ENCODE measurements at places on chromosomes 12 and 14. TPM values are rescaled to one million over a fixed set of nuclear protein-coding genes. Genes with fewer than 3 reads are reported as not detected.

The IL23A gene
- 0.43 TPM for total RNA-seq

The TMEM253 gene
- 0.15 TPM for total RNA-seq

The POTEG gene
- total RNA-seq, result not detected

The GXYLT1 gene
- total RNA-seq, result 9.2 TPM

The LMNTD1 gene
- total RNA-seq, result not detected

The FGF23 gene
- 0.25 TPM for total RNA-seq

The PPFIA2 gene
- total RNA-seq, result not detected

DNA sequence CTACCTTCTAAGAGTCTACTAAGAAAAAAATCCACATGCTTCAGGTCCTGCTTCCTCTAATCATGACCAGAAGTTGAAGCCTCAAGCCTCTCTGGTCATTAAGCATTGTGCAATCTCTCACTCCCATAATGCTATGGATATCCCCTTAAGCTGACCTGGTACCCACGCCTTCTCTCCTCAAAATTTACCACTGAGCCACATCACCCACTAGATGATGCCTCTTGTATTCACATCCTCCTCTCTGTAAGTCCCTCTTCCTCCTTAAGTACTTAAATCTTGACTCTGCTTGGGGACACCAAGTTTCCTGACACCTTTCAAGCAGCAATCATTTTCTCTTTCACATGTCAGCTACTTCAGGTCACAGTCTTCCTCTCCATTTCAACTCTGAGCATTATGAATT, 9.8 kb downstream of the GALNT4 start:
- no peak for DNase-seq

DNA sequence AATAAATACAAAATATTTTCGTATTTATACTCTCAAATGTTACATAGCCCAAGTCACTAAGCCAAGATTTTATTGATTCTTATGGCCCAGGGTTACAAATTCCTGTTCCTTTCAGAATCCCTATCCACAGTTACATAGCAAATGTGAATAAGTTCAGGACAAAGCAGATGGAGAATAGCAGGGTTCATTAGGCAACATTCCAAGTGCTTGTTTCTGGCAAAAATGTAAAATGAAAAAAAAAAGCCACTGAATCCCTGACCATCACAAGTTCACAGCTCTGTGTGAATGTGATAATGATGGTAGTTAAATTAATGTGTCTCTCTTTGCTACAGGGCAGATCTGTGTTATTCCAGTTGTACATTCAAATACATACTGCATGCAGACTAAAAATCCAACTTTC, 74.6 kb downstream of the KCNC2 start:
- no peak for DNase-seq

GRCh38 chr12:42362647-42363260, 36.8 kb downstream of the PPHLN1 start:
- no peak for DNase-seq

- no peak for DNase-seq
Observed at GRCh38 chr12:43551279-43551970, 578 bp downstream of the ADAMTS20 start.

DNA sequence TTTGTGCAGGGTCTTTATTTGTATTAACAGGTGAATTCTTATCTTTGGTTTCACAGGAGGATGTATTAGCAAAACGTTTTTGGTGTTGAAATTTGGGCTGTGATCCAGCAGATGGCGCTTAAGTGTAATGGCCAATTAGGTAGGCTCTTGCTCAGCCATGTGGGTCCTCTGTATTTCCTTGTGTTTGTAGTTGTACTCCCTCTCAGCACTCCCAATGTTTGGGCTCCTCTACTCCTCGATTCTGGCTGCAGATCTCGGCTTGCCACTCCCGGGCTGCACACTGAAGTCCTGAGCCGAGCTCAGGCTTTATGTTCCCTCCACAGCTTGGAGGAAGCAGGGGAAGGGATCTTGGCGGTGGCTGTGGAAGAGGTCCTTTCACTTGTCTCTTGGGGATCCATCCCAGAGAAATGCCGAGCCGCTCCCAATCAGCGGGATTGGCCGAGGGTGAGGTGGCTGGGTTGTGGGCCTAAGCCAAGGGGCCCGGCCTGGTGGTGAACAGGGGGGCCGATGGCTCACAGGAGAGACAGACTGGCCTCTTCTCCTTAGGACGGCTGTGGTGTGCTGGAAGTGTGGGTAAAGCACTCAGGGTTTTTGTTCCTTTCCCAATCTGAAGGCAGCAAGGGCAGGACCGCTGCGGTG, 133.7 kb downstream of the AEBP2 start:
- DNase-seq, result no peak

DNA sequence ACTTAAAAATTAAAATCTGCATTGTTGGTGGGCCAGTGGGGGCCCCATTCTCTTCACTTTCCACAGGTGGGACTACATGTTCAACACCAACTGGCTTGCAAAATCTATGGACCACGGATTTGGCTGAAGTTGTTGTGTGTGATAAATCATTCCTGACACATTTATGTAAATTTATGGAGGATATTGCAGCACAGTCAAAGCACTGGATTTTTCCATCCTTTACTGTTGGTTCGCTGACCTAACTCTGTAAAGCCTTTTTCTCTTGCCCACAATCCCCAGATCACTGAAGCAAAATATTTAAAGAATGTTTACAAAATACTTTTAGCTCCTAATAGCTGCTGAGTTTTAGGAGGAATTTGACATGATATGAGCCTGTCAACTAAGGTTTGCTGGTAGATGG, 219.7 kb upstream of the PRICKLE1 start:
- DNase-seq, result no peak

GRCh38 chr12:124675881-124676713, 108.7 kb upstream of the NCOR2 start:
- no peak for DNase-seq

DNA sequence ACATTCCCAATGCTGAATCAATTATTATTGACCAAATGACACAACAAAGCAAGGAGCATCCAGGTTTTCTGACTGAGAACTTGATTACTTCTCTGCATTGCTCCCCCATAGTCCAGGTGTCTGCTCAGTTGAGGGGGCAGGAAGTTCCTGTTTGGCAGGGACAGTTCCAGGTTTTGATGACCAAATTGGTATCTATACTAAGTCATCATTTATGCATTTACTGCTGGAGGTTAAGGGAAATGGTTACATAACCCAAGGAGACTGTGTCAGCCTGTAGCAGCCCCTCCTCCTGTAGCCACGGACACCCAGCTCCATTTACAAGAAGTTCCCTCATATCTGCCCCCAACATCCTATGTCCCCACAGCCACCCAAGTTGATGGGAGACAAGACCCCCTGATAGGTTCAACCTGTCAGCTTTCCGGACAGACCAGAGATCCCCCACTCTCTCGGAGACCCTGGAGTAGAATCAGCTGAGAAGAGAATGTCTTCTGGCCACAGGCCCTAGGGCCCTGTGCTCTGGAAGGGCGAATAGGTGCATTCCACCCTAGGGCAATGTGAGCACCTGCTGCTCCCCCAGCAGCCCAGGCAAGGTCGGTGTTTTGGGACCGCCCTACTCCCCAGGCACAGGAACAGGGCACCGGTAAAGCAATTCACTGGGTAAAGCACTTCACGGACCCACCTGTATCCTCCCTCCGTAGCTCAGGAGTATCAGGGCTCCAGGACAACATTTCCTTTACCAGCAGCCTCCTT, 23.6 kb downstream of the IRF2BPL start:
- no peak for DNase-seq

DNA sequence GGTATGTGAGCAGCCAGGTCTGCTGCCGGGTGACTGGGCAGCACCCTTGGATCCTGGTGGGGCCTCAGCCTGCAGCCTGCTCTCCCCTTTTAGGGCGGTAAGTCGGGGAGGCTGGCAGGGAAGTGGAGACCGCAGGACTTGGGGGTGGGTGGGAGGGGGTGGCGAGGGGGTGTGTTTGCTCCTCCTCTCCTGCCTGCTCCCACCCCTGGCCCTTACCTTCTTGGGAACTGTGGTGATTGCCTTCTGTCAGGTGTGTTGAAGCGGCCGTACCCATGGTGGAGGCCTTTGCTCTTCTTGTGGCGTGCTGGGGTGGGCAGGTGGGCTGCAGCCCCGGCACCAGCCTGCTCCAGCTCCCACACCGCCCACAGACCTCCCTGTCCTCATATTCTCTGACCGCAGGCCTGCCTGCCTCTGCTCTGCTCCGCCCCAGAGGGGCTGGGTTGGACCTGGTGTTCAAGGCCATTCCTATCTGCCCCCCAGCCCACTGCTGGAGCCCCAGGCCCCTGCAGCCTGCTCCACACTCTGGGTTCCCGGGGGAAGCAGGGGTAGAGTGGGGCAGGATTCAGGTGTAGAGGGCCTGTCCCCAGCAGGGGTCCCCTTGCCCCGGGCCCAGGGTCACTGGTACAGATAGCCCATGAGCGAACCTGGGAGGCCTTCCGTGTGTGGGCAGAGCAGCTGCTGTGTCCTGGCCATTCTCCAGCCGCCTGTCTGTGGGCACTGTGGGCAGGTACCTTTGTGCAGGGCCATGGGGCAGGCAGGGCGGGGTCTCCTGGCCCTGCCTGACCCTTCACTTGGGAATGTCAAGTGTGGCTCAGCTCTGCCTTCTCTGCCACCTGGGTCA, 5.2 kb downstream of the TEDC1 start:
- peak; percentile 91 for DNase-seq

DNA sequence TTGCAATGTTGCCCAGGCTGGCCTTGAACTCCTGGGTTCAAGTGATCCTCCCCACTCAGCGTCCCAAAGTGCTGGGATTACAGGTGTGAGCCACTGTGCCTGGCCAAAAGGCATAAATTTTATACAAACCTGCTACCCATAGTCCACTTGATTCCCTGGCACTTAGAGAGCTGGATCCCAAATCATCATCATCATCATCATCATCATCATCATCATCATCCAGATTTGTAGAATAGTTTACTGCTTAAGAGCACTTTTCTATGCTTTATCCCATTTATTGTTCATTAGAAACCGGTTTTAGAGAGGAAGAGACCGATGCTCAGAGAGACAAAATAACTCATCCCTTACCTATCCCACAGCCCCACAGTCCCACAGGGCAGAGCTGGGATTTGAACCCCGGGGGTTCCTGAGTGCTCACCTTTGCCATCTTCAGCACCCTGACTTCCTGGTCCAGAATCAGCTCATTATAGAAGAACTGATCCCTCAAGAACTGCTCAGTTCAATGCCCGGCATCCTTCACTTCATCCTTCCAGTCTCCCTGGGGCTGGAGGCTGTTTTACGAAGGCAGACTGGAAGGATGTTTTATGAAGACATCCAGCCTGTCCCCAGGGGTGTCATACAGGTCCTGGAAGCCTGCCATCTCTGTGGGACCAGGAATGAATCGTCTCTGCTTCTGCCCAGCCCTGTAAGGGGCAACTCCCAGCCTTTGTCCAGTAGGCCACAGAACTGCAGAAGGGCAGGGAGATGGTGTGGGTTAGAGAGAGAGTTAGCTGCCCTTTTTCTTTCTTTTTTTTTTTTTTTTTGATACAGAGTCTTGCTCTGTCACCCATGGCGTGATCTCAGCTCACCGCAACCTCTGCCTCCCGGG, 20.2 kb upstream of the OASL start:
- DNase-seq, result peak; percentile 38

All from left lobe of liver (tissue), 2 donors.